CMK (cell line): ENCODE measurements at places on chromosomes 11 and 22.

GRCh38 chr11:93236741-93237675 is 39.2 kb upstream of the SLC36A4 start:
- no peak for DNase-seq

GRCh38 chr22:29359469-29359868 is 28.9 kb downstream of the AP1B1 start:
- DNase-seq: no peak

DNA sequence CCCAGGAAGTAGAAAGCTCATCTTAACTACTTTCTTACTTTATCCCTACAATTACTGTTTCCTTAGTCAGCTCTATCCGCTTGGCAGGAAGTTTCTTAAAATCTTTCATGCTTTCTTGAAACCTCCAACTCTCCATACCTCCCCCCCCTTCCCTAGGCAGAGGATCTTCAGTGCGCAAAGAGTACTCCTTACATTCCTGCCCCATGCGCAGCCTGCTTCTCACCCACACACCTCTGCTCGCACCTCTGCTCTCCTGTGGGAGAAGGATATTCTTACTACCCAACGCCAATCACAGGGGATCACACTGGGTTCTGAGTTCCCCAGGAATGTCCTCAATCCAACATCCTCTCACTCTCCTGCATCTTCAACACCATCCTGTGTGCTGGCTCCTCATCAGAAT is 12.3 kb downstream of the TCF20 start:
- DNase-seq: no peak

DNA sequence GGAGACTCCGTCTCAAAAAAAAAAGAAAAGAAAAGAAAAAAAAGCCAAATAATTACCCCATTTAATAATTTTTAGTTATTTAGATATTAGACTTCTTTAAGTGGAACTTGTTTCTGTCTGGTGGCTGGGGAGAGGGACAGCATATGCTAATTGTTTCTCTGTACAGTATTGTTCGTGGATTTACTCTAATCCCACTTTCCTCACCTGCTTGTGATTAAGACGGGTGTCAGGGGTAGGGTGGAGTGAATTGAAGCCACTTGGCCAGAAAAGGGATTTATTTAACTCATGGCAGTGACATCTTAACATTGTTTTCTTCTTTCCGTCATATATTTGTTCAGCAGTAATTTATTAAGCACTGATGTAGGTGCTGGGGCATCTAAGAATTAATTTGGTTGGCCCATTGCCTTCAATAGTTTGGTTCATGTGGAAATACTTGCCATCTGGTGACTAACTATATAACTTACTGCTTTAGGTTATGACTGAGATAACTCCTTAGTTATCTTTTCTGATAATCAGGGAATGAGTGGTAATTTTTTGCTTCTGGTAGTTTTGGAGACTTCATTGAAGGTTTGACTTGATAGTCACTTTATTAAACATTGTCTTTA is 4.6 kb downstream of the TNRC6B start:
- DNase-seq: no peak

DNA sequence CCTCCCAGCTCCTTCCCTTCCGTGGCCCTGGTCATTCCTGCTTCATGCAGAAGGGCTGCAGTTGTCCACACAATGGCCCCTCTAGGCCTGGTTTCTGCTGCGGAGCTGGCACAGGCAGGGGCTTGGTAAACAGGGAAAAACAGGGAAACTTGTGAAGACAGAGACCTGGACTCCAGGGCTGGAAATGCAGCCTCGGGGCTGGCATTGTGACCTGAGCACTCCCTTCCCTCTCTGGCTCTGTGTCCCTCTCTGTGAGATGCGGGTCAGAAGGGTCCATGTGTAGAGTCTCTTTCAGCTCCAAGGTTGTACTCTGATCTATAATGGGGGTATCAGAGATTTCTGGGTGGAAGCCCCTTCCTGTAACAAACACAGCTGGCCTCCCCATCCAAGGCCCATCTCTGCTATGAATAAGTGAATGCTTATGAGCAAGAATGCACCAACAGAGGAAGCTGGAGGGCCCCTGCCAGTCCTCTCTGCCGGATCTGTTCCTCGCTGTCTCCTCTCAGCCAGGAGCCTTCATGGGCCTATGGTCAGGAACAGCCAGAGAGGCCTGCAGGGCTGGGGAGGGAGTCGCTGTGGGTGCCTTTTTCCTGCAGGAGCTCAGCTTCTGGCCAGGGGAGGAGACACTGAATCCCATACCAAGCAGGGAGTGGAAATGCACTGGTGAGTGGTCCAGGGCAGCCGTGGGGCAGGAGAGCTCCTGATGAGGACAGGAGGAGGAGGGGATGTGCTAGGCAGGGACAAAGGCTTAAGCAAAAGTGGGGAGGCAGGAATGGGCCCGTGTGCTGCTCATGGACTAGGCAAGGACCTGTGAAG is 6.7 kb upstream of the DERL3 start:
- DNase-seq: no peak

GRCh38 chr22:19961868-19962245 is 20.2 kb upstream of the TXNRD2 start:
- no peak for DNase-seq

DNA sequence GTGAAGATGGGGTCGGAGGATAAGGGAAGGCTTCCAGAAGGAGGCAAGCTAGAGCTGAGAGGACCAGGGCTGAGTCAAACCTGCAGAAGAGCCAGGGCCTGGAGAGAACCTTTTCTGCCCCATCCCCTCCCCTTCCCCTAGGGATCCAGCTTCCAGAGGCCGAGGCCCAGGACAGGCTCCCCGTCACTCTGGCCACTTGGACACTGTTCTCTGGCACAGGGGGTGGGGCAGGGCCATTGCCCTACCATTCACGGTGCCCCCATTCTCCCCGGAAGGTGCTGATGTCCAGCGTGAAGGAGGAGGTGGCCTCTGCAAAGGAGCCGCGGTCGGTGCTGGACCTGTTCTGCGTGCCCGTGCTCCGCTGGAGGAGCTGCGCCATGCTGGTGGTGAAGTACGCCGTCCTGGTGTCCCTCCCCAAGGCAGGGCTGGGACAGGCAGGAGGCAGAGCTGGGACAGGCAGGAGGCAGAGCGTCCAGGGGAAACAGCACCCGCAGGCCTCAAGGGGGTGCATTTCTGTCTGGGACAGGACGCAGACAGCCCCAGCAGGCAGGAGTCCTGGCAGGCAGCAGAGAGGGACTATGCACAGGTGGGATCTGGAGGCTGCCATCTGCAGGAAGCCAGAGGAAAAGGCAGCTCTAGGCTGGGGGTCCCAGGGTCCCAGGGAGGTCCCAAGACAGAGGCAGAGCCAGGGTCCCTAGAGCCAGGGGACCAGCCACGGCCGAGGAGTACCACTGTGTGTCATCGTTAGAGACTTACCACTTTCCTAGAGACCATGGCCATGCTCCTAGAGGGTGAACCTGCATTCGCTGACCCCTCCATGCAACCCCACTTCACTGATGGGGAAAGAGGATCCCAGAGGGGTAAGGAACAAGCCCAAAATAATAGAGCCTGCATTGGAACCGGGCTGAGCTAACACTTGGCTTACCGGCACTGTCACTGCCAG is 25.8 kb upstream of the SLC22A12 start:
- DNase-seq: no peak

- DNase-seq: peak; percentile 26
These were observed 13.5 kb upstream of the INSC start for GRCh38 chr11:15101072-15101709.

- DNase-seq: no peak
These were observed 176.0 kb downstream of the CHST1 start for GRCh38 chr11:45489281-45489905.

DNA sequence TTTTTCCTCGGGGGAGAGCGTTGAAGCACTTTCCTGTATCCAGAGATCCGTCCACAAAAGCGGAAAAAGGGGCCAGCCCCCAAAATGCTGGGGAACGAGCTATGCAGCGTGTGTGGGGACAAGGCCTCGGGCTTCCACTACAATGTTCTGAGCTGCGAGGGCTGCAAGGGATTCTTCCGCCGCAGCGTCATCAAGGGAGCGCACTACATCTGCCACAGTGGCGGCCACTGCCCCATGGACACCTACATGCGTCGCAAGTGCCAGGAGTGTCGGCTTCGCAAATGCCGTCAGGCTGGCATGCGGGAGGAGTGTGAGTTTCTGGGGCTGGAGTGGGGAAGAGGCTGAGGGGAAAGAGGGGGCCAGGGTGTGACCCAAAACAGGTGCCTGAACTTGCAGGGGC is 2.6 kb downstream of the NR1H3 start:
- no peak for DNase-seq

GRCh38 chr11:95229993-95230809 is 801 bp downstream of the SESN3 start:
- no peak for DNase-seq

- DNase-seq: no peak
These were observed 8.3 kb upstream of the SCGB1D2 start for GRCh38 chr11:62233730-62234129.

GRCh38 chr11:104151404-104152204 is 12.3 kb downstream of the PDGFD start:
- DNase-seq: no peak

- no peak for DNase-seq
These were observed 1.8 kb downstream of the FUT4 start for GRCh38 chr11:94545264-94546161.

DNA sequence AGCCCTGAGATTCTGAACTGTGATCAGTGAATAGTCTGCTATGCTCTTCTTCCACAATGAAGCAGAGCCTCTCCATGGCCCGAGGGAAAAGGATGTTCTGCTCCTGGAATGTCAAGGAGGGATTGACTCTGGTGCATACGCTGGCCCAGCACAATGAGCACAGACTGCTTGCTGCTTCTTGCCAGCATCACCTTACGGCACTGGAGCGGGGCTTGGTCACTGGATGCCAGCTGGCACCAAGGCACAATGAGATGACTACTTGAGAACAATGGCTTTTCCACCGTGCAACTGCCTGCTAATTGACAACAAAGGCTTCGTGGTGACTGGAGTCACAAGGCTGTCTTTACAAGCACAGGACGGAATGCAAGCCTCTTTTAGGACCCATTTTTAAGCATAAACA is 139.2 kb downstream of the DSCAML1 start:
- DNase-seq: no peak

DNA sequence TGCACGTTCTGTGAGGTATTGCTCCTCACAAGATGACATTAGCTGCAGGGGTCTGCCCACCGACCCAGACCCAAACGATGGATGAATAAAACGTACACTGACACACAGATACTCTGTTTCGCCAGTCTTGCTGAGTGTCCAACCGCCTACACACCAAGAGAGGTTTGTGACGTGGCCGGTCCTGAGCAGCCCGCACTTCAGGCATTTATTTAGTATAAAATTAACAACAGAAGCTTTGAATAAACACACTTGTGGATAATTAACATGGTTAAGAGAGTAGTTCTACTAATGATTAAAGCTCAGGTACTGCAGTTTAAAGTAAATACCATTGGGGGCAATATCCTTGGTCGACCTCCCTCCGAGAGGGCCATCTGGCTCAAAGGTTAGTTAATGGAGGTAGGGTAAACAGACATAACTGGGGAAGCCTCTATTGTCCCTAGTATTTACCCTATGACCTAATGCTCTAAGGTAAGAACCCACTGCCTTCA is 75.7 kb downstream of the CCDC83 start:
- DNase-seq: no peak

GRCh38 chr11:7449211-7449840 is 36.0 kb upstream of the OLFML1 start:
- DNase-seq: no peak

- DNase-seq: no peak
These were observed 12.3 kb upstream of the ASRGL1 start for GRCh38 chr11:62324731-62325556.

DNA sequence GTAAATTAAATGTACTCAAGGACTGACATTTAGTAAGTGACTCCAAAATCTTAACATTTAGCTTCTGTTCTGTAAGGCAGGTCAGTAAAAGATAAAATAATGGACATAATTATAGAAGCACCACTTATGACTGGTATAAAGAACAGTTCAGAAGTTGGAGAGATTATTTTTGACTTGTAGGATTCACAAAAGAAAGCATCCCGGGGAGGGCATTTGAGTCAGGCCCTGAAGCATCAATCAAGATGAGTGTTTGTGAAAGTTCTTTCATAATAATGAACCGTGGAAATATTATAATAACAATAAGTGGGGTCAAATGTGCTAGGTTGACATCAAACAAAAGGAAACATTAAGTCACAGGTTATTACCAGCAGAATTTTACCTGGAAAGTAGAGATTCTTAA is 201.9 kb downstream of the DDX10 start:
- DNase-seq: no peak

DNA sequence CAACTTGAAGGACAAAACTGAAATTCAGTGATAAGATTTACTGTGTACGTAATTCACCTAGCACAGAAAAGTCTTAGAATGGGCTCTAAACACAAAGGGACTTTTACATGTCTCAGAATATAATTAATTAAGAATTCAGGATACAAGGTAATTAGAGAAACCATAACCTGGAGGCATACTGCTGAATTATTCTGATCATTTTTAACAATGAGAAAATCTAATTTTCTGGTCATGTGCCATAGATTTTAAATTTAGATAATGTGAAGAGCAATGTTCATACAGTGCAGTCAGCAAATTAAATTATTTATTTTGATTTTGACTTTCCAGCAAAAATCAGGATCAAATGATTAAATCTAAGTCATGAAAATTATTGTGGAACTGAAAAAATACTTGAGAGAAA is 67.0 kb upstream of the MTNR1B start:
- DNase-seq: no peak

- no peak for DNase-seq
These were observed 27.7 kb downstream of the ALG9 start for GRCh38 chr11:111843661-111844060.

GRCh38 chr22:19615867-19616581 is 91.8 kb upstream of the CLDN5 start:
- DNase-seq: no peak

DNA sequence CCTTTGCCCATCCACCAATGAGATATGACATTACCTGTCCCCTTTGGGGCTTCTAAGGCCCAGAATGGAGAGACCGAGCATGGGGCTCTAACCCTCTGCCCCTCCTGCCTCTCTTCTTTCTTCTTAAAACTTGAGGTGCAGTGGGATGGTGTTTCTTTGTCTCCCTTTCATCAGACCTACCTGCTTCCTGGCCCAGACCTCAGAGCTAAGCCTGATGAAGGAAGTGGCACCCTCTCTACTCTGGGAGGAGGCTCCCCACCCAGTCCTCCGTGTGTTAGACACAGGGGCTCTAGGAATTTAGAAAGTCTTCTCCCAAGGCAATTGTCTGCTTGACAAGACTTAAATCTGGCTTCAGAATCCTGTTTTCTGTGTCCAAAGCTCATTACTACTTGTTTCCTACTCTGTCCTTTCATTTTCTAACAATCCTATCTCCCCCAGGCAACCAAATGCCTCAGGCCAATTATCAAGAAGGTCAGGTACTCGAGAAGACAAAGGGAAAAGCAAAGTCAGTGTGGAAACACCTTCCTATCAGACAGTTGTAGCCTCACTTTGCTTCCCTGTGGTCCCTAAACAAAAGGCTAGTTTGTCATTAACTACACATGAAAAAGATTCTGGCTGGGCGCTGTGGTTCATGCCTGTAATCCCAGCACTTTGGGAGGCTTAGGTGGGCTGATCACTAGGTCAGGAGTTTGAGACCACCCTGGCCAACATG is 20.3 kb upstream of the PARVA start:
- DNase-seq: no peak

GRCh38 chr11:18050848-18051247 is 4.8 kb upstream of the TPH1 start:
- no peak for DNase-seq

GRCh38 chr11:131038597-131038996 is 122.3 kb upstream of the SNX19 start:
- no peak for DNase-seq

GRCh38 chr11:33362051-33362910 is 105.1 kb downstream of the HIPK3 start:
- DNase-seq: no peak

GRCh38 chr11:24386546-24387397 is 110.1 kb upstream of the LUZP2 start:
- DNase-seq: no peak
